ENCODE measurements at places on chromosomes 4 and X.

GRCh38 chr4:53185869-53186585, 179.8 kb downstream of the SCFD2 start:
- DNase-seq: no peak

DNA sequence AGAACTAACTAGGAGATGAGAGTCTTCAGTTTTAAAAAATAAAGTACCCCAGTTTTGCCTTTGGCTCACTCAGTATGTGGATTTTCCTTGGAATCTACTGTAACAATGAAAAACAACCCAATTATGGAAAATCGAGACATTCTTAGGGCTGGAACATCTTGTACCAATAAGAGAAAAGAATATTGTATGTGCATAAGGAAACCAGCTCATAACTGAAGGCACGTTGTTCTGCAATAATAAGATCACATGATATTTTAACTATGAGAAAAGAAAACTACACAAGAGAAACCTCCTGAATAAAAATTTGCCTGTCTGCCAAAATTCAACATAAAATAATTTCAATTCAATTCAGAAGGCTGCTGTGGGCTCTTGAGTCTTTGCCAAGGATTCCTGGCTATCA, 261.8 kb upstream of the EDNRA start:
- no peak for DNase-seq

DNA sequence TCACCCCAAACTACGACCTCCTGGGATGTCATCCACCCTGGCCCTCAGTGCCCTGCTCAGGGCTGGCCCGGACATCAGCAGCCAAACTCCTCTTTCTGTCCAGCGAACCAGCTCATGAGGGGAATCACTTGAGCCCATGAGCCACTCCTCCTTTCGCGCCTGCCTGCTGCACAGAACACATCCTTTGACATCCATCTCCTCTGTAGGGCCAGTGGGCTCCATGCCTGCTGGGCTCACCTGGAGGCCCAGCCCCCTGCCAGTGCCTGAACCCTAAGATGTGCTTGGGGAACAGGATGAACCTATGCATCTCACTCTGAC, 43.5 kb downstream of the ABLIM2 start:
- no peak for DNase-seq

GRCh38 chr4:143700416-143701352, at the start of gene FREM3:
FREM3 (minus strand) TSS chr4:143700675; CDS start chr4:143700675, 0 bp downstream.
- DNase-seq: no peak

DNA sequence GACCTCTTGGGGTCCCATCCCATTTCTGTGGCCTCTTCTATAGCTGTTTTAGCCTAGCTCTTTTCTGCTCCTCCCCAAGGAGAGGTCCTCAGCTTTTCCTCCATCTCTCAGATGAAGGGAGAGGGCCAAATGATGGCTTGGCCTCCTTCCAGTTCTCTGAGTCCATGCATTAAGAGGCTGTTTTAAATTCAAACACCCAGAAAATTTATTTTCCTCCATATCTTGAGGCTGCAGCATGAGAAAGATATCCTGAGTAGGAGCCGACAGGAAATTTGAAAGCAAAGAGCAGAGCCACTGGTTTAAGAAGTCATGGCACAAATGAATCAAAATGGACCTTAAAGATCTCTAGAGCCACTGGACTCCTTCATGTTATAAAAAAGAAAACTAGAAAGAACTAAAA, 558.8 kb downstream of the MID1IP1 start:
- no peak for DNase-seq

DNA sequence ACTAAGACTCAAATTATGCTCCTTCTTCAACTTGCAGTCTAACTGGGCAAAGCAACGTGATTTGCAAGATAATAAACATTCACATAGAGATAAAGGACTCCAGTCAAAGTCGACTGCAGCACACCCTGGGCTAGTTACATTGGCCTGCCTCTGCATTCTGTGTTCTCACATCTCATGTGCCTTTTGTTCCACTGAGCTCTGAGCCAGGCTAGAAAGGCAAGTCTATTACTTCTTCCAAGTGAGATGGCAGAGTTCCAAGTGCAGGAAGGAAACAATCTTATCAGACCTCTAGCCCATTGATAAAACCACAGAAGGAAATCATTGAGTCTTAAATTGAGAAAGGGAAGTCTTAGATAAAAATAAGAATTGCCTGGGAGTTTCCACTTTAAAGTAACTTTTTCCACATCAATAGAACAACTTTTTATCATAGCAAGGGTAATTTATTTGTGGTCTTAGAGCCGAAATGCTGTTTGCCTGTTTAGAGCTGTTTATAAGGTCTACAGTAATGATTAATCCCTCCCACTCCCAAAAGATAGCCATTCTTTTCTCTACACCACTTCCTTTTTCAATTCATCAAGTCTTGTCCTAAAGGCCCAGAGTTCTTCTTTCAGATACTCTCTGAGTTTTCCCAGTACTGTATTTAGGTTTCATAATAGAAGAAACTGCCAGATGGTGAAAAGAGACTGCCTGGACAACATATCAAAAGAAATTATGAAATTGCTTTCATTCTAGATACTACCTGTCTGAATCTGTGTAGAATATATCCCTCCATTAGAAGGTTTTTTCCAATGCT, 200.2 kb downstream of the GUCY2F start:
- no peak for DNase-seq

DNA sequence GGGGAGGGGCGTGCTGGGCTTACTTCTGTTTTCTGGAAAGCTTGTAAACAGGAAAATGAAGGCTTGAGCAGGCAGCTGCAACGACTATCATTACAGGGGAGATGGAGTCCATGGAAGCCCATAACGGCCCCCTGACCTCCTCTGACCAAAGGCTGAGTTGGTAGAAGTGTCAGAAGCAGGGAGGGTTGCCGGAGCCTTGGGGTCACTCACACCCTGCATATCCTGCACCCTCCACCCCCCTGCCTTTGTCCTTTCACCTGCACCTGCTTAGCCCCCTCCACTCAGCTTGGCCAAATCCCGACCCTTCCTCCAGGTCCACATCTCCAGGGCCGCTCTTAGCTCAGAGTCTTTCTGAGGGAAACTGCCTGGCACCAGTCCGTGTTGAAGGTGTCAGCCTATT, 12.5 kb upstream of the MSX1 start:
- no peak for DNase-seq

DNA sequence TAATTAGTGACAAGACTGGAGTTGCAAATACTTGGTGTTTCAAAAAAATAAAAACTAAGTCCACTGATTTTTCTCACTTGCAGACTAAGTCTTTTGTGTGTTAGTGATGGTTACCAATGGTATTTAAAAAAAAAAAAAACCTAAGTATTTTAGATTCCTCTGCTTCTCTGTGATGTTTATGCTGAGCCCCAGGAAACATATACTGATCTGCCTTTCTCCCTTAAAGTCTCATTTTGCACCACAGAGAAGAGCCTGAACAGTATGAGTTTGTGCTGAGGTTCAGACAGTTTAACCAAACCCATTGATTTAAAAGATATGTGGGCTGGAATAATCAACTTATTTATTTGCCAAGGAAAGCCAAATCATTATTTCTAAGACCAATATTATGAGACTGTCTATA, 1305.0 kb downstream of the PCDH18 start:
- DNase-seq: no peak

- DNase-seq: no peak
Observed at GRCh38 chrX:111743316-111743715, 62.3 kb downstream of the ALG13 start.

GRCh38 chrX:29728639-29729038, 486.7 kb upstream of the MAGEB2 start:
- DNase-seq: no peak

GRCh38 chr4:10159671-10160070, 43.1 kb upstream of the WDR1 start:
- DNase-seq: no peak

DNA sequence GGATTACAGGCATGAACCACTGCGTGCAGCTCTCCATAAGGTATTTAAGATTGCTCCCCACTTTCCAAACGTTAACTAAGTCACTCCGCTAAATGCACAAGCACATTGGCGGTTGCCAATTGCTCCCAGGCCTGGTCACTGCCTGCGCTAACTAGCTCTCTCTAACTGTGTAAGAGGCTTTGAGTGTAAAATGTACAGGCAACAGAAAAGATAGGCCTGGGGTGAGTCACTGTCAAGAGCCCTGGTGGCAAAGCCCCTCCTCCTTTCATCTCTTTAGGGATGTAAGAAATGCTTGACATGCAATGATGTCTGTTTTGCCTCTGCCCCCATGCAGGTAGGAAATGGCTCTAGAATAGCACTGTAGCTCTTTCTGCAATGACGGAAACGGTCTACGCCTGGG, 329.7 kb upstream of the GATB start:
- peak; percentile 72 for DNase-seq

DNA sequence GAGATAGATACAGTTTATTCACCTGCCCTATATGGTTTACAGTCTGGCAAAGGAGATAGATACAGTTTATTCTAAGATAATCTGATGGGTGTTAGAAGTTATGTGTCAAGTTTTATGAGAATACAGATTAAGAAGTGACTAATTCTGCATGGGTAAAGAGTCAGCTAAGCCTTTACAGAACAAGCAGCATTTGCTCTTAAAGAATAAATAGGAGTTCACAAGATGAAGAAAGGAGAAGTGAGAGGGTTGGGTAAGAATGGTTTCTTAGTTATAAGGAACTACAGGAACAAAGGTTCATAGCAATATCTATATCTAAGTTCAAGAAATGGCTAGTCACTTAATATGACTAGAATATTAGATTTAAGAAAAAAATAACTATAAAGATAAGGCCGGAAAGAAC, 47.6 kb downstream of the THOC2 start:
- no peak for DNase-seq

DNA sequence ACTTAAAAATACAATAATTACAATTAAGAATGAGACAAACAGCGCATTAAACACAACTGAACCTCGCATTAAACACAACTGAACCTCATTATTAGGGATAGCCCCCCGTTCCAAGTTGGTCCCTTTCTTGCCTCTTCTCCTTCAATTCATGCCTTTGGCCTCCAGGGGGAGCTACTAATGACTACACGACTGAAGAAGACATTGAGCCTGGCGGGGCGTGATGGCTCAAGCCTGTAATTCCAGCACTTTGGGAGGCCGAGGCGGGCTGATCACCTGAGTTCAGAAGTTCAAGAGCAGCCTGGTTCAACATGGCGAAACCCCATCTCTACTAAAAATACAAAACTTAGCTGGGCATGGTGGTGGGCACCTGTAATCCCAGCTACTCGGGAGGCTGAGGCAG, 56.4 kb upstream of the NWD2 start:
- no peak for DNase-seq

GRCh38 chr4:121706595-121707021, 9.8 kb upstream of the ANXA5 start:
- DNase-seq: no peak

- DNase-seq: no peak
Observed at GRCh38 chr4:68871809-68872642, 56.2 kb downstream of the UGT2B10 start.

DNA sequence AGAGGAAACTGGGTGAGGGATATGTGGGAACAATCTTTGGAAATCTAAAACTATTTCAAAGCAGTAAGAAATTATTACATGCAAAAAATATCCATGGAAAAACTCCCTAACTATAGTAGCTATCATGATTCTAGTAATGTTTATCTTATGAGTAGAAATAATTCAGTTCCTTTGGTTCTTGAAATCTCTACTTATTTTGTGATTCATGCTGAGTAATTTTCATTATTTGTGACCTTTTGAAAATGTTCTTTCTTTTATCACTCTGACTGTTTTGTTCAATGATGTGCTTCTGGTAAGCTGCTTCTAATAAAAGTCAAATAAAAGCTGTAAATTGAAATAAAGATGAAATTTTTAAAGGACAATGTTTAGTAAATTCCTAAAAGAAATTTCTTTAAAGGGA, 40.4 kb upstream of the MAGEB10 start:
- DNase-seq: no peak

DNA sequence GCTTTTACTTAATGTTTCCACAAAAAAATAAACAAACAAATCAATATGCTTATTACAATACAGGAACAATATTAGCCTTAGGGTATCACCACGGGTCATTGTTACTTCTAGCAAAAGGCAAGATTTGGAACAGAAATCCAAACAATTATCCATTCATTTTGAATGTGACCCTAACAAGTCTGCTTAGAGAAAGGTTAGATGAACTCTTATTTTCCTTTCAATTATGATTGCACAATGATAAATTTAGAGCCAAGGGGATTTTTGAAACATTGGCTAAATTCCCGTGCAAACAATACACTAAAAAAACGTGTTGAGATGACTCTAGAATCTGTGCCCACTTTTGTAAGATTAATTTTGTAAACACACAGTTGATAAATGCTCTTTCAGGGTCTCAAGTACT, 474.7 kb downstream of the PCDH7 start:
- no peak for DNase-seq

GRCh38 chr4:36152735-36153134, 91.6 kb downstream of the ARAP2 start:
- no peak for DNase-seq

- no peak for DNase-seq
Observed at GRCh38 chr4:56289934-56290333, 97.4 kb downstream of the AASDH start.

DNA sequence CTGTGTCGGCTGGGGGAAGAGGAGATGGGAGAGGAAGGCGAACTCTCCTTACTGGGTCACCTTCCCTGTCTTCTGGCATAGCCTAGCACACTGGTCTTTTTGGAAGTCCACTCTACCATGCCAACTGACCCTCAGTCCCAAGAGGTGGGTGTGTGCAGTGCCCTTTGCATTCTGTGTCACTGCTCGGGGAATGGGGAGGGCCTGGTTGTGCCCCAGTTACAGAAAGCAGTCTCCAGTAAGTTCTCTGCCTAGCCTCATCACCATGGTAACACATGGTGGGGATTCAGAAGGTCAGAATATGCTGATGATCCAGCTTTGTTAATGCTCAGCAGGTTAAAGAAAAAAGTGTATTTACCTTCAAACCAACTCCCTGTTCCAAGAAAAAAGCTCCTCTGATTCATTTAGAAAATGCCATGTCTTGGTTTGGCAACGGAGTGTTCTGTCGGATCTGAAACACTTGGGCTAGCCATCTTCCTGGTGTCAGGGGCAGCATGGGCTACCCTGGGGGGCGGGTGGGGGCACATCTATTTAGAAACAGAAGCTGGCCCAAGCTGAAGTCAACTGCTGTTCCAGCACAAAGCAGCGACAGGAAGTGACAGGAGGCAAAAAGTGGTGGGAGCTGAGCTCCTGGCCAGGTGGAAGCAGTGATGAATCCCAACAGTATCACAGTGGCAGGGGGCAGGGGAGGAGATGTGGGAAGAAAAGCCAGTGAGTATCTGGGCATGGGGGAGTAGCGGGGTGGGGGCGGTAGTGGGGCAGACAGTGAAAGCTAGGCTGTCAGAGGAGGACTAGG, 37.0 kb downstream of the NSG1 start:
- DNase-seq: no peak

DNA sequence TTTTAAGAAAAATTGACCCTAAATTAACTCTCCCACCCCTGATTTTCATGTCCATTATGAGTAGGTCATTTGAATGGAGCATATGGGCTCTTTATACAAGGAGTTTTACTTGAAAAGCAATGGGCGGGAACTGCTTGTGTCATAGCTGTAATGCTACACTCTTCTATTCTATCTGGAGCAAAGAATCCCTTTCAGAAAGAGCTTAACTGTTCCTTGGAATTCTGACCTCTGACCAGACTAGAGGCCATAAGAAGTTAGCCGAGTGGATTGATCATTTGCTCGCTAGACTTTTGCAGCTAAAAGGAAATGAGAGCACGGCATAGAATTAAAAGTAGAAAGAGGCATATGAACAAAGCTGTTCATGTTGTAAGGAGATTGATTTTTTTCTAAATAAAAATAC, 79.1 kb downstream of the DOCK11 start:
- DNase-seq: no peak

All from naive thymus-derived CD8-positive, alpha-beta T cell (primary cell).